Stimulated activated CD8-positive, alpha-beta memory T cell treated with anti-CD3 and anti-CD28 coated beads, Interleukin-12 subunit alpha, Interleukin-12 subunit beta, amount 100 ng/mL, for 1 hour (primary cell): ENCODE measurements at places on chromosomes 1 and 21.

GRCh38 chr21:41403966-41404365 is 22.1 kb upstream of the MX1 start:
- DNase-seq, result no peak

DNA sequence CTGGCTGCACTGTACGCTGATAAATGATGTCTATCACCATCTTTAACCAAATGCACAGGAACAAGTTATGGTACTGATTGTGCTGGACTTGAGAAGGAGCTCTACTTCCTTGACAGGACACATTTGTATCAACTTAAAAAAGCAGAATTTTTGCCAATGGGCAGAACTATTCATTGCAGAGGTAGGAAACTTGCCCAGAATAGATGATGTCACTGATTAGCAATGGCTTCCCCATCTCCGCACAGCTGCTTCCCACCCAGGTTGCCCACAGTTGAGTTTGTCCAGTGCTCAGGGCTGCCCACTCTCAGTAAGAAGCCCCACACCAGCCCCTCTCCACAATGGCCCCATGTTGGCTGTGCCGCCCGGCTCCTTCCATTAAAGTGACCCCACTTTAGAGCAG is 33.4 kb downstream of the CAPN2 start:
- DNase-seq, result no peak

DNA sequence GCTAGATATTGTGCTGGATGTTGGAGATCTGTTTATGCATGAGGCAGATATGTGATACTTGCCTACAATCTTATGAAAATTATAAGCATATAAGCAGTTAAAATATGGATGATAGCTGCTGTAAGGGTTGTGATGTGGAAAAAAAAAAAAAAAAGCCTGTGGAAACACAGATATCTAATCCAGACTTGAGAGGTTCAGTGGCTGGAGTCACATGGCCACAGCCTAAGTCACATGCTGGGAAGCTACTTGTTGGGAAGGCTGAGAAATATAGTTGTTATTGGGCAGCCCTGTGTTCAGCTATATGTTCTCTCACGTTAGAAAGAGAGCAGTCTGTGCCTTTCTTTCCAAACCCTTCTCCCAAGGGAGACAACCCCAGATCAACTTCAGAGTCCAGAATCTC is 15.1 kb downstream of the RAVER2 start:
- DNase-seq, result no peak

DNA sequence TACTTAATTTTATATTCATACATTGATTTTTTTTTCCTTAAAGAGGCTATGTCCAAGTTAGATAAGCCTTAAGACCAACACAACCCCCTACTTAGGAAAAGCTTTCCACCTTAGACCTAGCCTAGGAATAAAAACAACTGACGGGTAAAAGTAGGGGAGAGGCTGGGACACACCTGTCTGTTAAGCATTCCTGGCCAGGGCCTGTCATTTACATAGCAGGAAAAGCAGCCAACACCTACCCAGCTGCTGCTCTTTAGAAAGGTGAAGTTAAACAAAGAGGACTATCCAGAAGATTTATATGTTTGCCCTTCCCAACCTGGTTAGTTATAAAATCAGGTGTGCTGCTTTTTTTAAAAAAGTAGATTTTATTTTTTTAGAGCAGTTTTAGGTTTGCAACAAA is 29.1 kb upstream of the SAMD13 start:
- DNase-seq, result no peak

GRCh38 chr1:223010582-223011504 is 132.2 kb downstream of the TLR5 start:
- no peak for DNase-seq

DNA sequence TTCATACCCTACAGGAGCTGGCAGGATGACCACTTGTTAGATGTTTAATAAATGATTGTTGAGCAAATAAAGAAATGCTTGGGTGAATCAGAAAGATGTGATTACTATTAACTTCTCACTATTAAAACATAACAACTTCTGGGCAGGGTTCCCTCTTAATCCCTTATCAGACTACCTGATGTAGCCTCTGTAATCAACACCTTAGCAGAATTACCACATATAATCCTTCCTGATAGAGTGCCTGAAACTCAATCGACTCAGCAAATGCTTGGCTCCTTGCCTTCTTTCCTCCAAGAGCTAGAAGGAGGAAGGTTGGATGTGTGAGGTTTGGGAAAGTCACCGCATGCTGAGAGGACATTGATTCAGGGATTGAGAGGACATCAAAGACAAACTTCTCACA is 34.8 kb upstream of the DSCAM start:
- no peak for DNase-seq

DNA sequence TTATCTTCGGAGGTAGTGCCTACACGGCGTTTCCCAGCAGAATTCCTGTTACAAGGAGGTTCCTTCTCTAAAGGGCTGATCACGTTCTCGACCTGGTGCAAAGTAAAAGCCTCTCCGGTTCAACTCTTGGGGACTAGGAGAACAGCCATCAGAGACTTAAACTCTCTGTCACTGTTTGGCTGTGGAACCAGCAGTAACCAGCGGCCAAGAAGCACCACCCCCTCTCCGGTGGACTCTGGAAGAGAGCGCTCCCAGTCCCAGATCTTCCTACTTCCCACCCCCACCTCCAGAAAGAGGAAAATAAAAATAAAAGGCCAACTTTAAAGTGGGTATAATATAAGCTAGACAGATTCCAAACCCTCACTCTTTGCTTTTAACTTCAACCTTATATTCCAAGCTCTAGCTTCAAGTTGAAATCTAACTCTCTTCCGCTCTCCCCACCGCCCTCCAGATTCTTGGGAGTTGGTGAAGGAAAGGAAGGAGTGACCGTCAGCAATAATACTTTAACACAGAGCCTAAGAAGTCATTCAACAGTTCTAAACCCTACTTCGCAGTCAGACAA is 2.9 kb downstream of the BRINP3 start:
- no peak for DNase-seq

- no peak for DNase-seq
These were observed 22.5 kb upstream of the RHBDL2 start for GRCh38 chr1:38964140-38964548.

- DNase-seq, result no peak
These were observed 537.5 kb downstream of the LTN1 start for GRCh38 chr21:28455253-28455600.

- no peak for DNase-seq
These were observed 2.6 kb downstream of the NIBAN1 start for GRCh38 chr1:184971522-184972265.

DNA sequence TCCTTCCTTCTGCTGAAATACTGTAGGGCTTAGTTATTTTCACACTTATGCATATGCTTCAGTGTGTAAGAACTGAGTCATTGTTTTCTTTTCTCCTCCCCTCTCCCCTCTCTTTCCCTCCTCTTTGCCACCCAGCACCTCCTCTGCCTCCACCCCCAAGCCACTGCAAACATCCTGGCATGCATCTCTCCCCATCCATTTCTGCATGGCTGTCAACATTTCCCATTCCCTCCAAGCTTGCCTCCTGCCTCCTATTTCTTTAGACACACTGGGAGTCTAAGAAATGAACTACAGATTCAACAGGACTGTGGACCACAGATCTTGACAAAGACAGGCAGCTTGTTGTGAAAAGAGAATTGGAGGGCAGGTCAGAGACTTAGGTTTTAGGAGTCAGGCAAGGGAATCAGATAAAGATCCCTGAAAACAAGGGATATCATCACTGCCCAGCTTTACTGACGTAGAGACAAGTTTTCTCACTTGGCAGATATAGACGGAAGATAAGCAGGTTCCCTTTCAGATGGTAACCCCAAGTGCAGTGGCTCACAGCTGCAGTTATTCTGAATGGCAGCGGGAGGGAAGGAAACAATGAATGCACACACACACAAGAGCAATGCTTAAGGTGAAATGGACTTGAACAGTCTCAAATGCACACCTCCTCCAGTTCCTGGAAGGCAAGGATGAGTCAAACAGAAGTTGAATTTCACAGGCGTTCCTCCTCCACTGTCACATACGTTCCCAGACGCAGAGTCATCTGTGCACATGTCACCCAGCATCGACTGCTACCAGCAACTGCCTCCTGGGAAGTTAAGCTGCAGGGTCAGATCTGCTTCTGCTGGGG is 56.1 kb downstream of the HIVEP3 start:
- no peak for DNase-seq

DNA sequence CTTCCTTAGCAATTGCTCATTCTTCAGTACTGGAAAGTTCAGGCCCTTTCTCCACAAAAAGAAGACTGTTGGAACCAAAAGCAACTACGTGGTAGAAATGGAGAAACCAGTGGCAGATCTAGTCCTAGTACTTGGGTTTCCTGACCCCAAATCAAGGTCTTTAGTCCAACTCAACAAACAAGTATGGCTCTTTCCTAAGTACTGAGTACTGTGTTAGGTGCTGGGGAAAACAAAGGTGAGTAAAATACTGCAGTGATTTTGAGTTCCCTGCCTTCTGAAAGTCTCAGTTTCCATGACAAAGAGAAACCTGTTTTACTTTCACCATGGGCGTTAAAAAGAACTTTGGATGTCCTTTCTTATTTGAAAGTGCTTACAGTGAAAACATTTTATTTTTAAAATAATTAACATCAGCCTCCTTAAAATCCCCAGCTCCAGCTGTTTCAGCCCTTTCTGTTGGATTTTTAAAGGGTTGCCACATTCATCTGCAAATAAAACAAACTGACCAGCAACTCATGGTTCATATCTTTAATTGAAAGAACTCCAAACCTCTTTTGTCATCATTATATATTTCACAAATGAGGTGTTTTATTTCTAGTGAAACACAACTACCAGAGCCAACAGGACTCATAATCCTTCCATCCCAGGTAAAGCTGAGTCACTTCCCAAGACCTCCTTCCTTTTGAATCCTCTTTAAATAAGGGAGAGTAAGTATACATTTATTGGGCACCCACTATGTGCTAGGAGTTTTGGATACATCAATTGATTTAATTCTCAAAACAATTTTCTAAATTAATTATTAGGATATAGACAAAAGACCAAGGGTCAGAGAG is 35.4 kb downstream of the PLPP3 start:
- DNase-seq, result no peak

GRCh38 chr1:229323201-229323600 is 19.6 kb downstream of the CCSAP start:
- no peak for DNase-seq

GRCh38 chr21:33495743-33496142 is 4.2 kb upstream of the DNAJC28 start:
- DNase-seq, result no peak

DNA sequence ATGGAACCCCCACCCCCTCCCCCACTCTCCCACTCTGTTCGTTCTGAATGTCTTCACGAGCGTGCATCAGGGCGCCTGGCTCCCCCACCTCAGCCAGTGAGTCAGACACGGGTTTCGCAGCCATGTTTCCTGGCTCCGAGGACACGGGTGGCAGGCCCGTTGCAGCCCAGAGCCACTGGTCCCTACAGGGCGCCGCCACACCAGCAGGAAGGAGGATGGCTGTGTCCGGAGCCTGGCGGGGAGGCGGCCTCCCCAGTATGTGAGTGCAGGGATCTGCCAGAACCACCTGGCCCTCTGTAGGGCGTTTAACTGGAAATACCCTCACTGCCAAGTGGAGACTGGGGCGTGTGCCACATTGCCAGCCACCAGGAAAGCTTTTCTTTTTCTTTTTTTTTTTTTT is 18.5 kb downstream of the CSTB start:
- no peak for DNase-seq
